A172 (cell line): ENCODE measurements at places on chromosomes 2 and 18.

DNA sequence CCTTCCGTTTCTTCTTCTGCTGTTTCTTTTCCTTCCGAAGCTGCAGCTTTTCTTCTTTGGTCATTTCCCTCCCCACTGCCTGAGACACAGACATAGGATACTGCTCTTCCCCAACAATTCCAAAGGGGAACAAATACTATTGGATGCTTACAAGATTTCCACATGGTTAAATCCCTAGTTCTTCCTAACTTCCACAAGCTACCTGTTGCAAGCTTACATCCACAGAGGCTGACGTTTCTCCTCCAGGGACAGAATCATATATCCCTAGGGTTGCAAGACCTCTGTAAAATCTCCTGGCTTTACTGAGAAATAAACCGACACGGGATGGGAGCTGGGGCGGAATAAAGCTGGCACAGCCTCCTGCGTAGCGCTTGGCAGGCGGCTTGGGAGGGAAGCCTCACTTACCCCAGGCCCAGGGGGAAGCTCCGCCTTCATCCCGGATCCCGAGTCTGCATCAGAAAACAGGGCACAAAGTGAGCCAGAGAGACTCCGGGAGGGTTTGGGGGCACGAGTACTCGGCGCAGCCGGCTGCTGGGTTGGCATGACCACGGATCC, 590 bp downstream of the EIF2B4 start:
- peak; percentile 43 for DNase-seq

DNA sequence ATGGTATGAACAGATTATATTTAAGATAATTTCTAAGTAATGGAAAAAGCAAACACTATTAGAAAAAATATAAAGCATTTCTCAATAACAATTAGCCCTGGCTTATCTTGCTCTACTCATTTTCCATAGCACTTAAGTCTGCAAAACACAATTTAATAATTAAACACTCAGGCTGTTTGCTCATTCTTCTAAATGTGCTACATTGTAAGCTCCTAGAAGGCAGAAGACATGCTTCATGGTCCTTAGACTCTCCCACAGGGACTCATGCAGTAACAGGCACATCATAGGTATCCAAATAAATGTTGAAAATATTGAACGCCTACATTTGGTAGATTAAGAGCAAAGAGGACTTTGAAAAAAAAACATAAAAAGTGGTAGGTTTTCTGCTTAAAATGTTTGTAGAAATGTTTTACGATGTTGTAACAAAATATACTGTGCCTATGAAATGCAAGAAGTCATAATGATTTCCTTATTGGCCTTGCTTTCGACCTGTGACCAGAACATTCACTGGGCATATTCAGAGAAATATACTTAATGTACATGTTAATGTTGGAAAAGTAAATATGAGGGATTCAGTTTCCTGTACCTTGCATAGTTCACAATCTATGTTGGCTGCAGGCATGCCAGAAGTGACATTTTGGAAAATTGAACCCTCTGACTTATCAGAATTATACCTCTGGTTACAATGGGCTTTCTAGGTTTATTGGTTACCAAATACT, 27.2 kb downstream of the G6PC2 start:
- no peak for DNase-seq

GRCh38 chr2:220394433-220394832, 767.0 kb downstream of the SLC4A3 start:
- DNase-seq = peak; percentile 69

DNA sequence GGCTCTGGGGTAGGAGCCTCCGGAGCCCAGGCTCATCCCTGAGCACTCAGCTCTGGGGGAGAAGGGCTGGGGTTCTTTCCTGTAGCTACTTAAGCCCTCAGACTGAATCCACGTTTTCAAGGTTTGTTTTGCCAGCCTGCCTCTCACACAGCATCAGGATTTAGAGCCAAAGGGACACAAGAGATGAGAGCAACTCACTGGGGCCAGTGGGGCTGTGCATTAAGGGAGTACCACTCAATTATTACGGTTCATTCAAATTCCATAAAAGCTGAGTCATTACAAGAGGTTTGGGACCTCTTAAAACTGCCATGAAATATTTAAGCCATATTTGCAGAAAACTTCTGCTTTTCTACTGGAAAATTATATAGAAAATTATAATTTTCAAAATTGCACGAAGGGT, 17.1 kb upstream of the SNED1 start:
- DNase-seq = peak; percentile 30

DNA sequence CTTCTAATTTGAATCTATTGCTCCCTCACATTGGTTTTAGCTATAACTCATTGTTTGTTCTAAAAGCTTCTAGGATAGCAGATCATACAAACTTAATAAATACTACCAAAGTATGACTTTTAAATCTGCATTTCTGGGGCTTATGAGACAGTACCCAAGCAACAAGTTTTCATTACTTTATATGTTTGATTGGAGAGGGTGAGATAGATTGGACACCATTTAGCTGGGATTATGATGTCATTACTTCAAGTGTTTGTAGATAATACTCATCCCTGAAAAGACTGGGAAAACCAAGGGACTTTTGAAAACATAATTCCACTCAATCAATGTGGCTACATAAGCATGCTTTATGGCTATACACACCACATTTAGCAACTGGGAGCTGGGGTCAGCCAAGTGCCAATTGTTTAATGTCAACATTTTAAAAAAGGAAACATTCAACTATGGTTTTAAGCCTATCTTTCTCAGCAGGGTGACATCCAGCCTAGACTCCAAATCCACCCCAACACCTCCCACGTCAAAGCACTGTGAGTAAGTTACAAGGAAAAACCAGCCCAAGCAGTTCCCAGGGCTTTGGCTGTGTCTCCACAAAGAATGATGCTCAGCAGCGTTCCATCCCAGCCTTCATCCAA, 119.9 kb downstream of the ETAA1 start:
- DNase-seq = peak; percentile 4

DNA sequence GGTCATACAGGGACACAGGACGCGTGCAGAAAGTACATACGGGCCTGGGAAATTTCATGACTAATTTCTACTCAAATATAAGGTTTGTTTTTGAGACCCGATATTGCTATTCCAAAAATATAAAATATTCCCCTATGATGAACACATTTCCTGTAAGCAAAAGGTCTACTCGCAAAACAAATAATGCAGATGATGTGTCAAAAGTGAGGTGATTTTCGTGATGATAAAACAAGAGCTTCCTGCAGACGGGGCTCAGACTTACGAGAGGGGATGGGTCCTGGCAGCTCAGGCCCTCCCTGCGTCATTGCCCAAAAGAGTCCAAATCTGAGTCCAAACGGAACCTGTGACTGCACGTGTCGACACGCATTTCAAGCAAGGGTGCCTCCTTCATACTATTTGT, 62.7 kb downstream of the MBP start:
- no peak for DNase-seq

- no peak for DNase-seq
Measured at GRCh38 chr2:156456616-156457015, 20.4 kb downstream of the GPD2 start.

DNA sequence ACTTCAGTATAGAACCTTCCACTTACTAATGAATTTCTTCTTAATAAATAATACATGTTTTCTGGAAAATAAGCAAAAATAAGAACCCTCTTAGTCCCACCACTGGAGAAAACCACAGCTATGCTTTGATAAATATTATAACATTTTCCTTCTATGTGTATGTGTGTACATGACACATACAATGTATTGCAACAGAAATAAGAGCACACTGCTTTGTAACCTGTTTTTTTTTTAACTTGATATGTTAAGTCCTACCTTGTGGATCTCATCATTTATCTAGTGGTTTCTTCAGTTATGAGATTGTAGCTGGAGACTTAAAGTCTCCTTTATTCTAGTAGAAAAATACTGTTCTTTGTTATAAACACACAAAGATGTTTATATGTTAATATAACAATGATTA, 17.2 kb downstream of the INPP1 start:
- DNase-seq = no peak

DNA sequence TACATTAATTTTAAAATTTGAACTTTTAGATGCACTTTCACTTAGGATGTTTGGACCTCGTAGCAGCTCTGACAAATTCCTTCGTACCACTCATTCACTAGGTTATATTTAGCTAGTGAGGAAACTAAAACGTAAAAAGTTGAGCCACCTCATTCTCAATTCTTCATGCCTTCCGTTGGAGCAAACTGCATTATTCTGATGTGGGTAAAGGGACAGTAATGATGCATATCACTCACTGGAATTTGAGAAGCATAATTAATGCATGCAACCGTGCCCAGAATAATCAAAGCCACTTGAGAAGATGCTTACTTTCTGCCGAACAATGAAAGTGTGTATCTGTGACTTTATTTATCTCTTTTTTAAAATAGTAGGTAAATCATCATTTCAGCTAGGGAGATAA, 2.2 kb downstream of the CNOT9 start:
- DNase-seq = peak; percentile 20

GRCh38 chr2:86216575-86217555, 17.6 kb downstream of the MRPL35 start:
- DNase-seq = peak; percentile 42

DNA sequence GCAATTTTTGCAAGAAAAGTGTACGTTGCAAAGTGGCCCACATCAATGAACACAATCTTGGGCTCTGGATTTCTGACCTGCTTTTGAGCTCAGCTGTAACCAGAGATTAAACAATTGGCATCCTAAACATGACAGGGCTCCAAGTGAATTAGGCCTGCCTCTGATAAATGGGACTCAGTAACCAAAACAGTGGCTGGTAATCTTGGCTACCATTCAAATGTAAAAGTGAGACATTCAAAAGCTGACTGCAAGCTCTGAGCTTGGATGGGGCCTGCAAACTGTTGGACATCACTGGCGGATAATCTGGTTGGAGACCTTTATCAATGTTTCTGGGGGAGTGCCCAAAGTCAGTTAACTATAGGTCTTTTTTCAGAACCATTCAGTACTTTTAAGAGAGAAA, 160.7 kb downstream of the RAB3GAP1 start:
- DNase-seq = no peak

GRCh38 chr2:923832-924601, 26.6 kb upstream of the SNTG2 start:
- no peak for DNase-seq

GRCh38 chr2:155273323-155273722, 574.8 kb downstream of the KCNJ3 start:
- DNase-seq = no peak
